ENCODE measurements at places on chromosomes 2 and 18. TPM values are rescaled to one million over a fixed set of nuclear protein-coding genes. Genes with fewer than 3 reads are reported as not detected.

The RNF152 gene
- total RNA-seq: 0.07 TPM

- no peak for DNase-seq
Measured at GRCh38 chr2:41579806-41580205, 468.0 kb upstream of the PKDCC start.

DNA sequence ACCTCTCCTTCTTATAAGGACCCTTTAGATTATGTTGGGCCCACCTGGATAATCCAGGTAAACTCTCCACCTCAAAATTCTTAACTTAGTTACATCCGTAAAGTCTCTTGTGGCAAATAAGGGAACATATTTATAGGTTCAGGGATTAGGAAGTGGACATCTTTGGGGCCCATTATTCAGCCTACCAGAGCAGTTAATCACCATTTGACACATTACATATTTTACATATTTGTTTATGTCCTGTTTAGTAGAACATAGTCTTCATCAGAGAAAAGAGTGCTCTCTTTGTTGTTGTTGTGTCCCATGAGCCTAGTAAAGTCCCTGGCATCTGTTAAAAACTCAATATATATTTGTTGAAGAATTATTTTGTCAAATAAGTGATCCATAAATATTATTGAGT is 134.0 kb upstream of the SPATS2L start:
- DNase-seq: no peak

GRCh38 chr2:120105360-120105759 is 92.5 kb downstream of the EPB41L5 start:
- no peak for DNase-seq

GRCh38 chr2:201465524-201465971 is 14.0 kb downstream of the STRADB start:
- no peak for DNase-seq

The TWIST2 gene
- total RNA-seq: not detected

DNA sequence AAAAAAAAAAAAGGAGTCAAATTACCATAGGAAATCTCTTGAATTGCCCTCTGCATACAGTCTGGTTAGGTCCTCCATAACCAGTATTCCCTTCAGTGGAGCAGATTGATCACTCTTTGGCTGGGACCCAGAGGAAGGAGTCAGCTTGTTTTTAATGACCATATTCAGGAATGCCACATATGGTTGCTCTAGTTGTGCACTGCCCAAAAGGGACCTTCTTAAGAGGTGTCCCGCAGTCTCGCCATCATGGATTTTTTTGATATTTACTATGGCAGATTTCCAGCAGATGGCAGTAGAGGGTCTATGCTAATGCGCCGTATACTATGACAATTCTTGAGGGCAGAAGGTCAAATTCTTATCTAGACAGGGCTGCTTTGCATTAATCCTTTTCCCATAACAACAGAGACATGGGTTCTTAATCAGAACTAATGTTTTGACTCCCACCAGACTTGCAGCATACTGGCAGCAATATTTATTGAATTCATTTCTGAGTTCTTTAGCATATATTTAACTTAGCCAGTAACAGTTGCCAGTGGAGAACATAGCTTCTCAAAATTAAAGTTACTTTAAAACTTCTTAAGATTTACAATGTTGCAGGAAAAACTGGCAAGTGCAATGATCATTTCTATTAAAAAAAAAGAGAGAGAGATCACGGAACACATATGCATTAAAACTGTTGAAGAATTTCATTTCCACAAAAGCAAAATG is 31.8 kb upstream of the INPP4A start:
- DNase-seq: peak; percentile 90

- no peak for DNase-seq
Measured at GRCh38 chr2:68284896-68285295, 32.6 kb upstream of the PPP3R1 start.

The MOGAT1 gene
- not detected for total RNA-seq

The NYAP2 gene
- not detected for total RNA-seq

The TCF4 gene
- total RNA-seq: 181 TPM

Data from Karpas-422 (cell line).